ENCODE measurements at places on chromosomes 6 and 20.

- H3K27me3 ChIP-seq: no peaks in the 10 kb centered on the region
- no peak overlapping the region for H3K4me3 ChIP-seq
- H3K4me1 ChIP-seq: no peaks in the 10 kb centered on the region
- H3K36me3 ChIP-seq: no peaks in the 10 kb centered on the region
- DNase-seq: no peak
Observed at GRCh38 chr20:7798176-7798575, 142.1 kb downstream of the HAO1 start.

DNA sequence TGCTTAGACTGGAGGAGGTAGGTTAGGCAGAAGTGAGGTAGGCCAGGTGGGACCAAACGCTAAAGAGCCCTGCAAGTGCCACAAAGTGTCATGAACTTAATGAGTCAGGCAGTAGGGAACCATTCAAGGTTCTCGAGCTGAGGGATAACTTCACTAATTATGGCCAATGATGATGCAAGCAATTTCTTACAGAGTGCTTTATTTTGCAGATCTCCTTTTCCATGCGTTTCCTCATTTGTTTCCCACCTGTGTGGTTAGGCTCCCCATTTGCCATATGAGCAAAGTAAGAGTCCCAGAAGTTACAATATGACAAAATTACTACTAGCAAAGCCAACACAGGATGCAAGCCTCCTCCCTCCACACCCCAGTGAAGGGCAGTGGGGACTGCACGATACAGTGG lies 36.5 kb upstream of the PSMF1 start:
- no peaks in the 10 kb centered on the region for H3K4me1 ChIP-seq
- H3K27ac ChIP-seq: no peak overlapping the region
- H3K27me3 ChIP-seq: no peaks in the 10 kb centered on the region
- H3K36me3 ChIP-seq: no peaks in the 10 kb centered on the region
- H3K4me3 ChIP-seq: no peak overlapping the region

DNA sequence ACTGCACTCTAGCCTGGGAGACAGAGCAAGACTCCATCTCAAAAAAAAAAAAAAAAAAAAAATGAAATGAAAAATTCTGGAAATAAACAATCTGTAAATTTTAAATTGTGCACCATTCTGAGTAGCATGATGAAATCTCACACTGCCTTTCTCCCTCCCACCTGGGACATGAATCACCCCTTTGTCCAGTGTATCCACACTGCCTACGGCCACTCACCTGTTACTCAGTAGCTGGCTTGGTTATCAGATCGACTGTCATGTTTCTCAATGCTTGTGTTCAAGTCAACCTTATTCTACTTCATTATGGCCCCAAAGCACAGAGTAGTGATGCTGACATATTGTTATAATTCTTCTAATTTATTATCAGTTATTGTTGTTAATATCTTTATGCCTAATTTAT lies 58.7 kb upstream of the MTHFD1L start:
- H3K27me3 ChIP-seq: no peaks in the 10 kb centered on the region
- H3K4me1 ChIP-seq: no peaks in the 10 kb centered on the region
- H3K27ac ChIP-seq: no peak overlapping the region
- no peaks in the 10 kb centered on the region for H3K36me3 ChIP-seq

DNA sequence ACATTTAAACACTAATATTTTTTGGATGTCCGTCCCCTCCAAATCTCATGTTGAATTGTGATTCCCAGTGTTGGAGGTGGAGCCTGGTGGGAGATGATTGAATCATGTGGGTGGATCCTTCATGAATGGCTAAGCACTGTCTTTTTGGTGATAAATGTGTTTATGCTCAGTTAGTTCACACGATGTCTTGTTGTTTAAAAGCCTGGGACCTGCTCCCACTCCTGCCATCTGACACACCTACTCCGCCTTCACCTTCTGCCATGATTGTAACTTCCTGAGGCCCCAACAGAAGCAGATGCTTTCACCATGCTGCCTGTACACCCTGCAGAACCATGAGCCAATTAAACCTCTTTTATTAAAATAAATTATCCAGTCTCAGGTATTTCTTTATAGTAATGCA lies 114.7 kb downstream of the TNFAIP3 start:
- no peaks in the 10 kb centered on the region for H3K36me3 ChIP-seq
- no peak for DNase-seq
- H3K4me3 ChIP-seq: no peak overlapping the region

- no peak overlapping the region for H3K4me3 ChIP-seq
- H3K27me3 ChIP-seq: no peaks in the 10 kb centered on the region
- no peaks in the 10 kb centered on the region for H3K36me3 ChIP-seq
- H3K4me1 ChIP-seq: no peaks in the 10 kb centered on the region
- no peak for DNase-seq
- no peak overlapping the region for H3K27ac ChIP-seq
Observed at GRCh38 chr6:92047860-92048259, 1371.5 kb downstream of the EPHA7 start.

DNA sequence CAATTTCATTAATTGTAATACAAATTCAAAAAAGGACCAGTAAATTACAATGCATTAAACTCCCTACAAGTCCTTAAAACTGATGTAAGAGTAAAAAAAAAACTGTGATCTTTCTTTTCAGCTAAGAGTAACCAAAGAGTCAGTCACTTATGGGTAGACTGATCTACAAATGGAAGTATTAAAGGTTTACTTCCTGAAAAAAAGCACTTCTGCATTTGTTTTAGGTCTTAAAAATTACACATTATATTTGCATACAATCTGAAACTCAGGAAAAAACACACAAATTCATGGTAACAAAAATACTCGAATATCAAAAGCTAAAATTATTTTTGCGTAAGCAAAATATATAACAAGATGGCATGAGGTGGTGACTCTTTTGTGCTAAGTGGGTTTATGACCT lies 23.5 kb downstream of the USP49 start:
- no peak for DNase-seq
- H3K4me3 ChIP-seq: no peak overlapping the region
- no peaks in the 10 kb centered on the region for H3K27me3 ChIP-seq
- no peaks in the 10 kb centered on the region for H3K4me1 ChIP-seq
- H3K27ac ChIP-seq: no peak overlapping the region
- no peaks in the 10 kb centered on the region for H3K36me3 ChIP-seq

DNA sequence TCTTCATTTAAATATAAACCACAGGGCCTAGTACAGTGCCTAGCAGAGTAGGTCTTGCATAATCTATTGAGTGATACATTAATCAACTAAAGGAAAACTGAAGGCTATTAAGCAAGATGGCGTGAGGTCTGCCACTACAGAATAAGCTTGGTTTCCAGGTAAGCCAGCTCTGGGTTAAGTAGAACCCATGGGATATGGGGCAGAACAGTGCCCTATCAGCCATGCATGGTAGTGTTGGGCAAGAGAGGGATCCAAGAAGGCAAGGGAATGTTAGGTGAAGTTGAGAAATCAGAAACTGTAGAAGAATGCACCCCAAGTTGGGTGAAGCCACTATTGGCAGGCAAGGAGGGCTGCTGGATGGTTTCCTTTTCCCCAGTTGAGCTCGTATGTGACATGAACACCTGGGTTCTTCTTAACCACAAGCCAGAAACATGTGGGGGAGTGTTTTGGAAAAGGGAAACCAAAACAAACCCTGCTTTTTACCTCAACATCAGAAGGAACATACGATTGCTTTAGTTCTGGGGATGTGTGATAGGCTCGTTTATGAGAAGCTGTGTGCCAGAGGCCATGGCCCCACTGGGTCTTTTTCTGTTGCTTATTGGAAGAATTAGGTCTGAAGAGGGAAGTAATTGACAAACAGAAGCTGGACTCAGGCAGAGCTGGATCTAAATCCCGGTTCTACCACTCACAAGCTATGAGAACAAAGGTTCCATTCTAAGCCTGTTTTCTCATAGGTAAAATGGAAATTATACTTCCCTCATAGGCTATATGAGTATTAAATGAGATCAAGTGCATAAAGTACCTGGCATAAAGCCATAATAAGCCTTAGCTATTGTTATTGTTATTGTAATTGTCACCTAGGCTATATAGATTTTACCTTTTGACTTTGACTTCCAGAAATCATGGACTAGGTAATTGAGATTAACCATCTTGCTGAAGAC lies 33.5 kb downstream of the NEDD9 start:
- peaks cover 11% of the 10 kb centered on the region for H3K36me3 ChIP-seq
- H3K4me1 ChIP-seq: peaks cover 95% of the 10 kb centered on the region
- peak overlapping the region; percentile 74 for H3K27ac ChIP-seq
- H3K4me3 ChIP-seq: no peak overlapping the region
- H3K27me3 ChIP-seq: no peaks in the 10 kb centered on the region

GRCh38 chr6:27495386-27496135 lies 22.7 kb upstream of the ZNF184 start:
- no peak for DNase-seq
- no peaks in the 10 kb centered on the region for H3K4me1 ChIP-seq
- peak overlapping the region; percentile 70 for H3K4me3 ChIP-seq
- no peaks in the 10 kb centered on the region for H3K36me3 ChIP-seq
- peak overlapping the region; percentile 65 for H3K27ac ChIP-seq
- H3K27me3 ChIP-seq: no peaks in the 10 kb centered on the region

DNA sequence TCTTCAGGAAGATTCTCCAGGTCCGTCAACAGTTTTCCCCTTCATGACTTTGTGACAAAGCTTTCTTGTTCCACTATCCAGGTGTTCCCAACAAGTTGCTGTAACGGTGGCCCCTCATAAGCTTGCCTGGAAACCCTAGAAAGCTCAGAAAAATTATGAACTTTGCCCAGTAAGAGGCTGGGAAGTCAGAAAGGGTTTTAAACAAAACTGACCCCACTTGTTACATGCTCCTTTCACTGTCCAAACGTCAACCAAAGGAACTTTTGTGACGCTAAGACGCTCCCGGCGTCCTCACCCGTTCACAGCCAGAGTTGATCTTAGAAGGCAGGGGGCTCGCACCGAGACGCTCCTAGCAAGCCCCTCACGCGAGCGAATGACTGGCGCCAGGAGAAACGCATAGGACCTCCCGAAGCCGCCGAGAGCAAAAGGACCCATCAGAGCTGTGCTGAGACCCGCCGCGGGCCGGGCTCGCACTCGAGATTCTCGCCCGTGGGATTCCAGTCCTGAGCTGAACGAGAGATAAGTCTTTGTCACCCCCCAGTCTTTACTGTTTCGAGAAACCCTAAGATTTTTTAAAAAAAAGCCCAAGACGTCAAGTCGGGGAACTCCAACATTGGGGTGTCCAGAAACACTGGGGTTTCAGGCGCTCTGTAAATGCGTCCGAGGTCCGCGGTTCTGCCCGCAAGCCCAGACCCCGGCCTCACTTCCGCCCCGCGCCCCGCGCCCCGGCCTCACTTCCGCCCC lies 544 bp upstream of the ACAT2 start:
- no peak for DNase-seq
- H3K27me3 ChIP-seq: no peaks in the 10 kb centered on the region
- H3K36me3 ChIP-seq: peaks cover 4% of the 10 kb centered on the region
- peak overlapping the region; percentile 95 for H3K27ac ChIP-seq

DNA sequence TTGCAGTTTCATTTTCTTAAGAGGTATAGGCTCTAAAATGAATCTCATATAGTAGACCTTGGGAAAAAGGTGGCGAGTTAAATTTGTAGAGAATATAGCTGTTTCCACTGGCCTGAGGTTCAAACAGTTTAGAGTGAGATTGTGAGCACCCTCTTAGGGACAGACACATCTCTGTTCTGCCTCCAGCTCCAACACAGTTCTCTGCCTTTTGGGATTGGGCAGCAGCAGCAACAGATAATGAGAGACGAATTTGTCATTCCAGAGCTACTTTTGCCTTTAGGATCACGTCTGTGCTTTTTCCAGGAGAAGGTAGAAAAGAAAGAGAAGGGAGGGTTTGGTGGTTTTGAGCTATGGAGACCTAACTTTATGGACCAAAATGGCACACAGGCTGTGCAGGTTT lies 289.4 kb downstream of the PRL start:
- no peak overlapping the region for H3K27ac ChIP-seq
- H3K4me3 ChIP-seq: no peak overlapping the region
- no peaks in the 10 kb centered on the region for H3K27me3 ChIP-seq

GRCh38 chr6:90026216-90026615 lies 131.9 kb downstream of the GJA10 start:
- H3K27me3 ChIP-seq: no peaks in the 10 kb centered on the region
- H3K27ac ChIP-seq: no peak overlapping the region
- H3K4me1 ChIP-seq: no peaks in the 10 kb centered on the region
- no peak for DNase-seq

GRCh38 chr6:30127238-30128093 lies 8.5 kb upstream of the TRIM40 start:
- no peaks in the 10 kb centered on the region for H3K27me3 ChIP-seq
- peaks cover 9% of the 10 kb centered on the region for H3K4me1 ChIP-seq
- no peak for DNase-seq

DNA sequence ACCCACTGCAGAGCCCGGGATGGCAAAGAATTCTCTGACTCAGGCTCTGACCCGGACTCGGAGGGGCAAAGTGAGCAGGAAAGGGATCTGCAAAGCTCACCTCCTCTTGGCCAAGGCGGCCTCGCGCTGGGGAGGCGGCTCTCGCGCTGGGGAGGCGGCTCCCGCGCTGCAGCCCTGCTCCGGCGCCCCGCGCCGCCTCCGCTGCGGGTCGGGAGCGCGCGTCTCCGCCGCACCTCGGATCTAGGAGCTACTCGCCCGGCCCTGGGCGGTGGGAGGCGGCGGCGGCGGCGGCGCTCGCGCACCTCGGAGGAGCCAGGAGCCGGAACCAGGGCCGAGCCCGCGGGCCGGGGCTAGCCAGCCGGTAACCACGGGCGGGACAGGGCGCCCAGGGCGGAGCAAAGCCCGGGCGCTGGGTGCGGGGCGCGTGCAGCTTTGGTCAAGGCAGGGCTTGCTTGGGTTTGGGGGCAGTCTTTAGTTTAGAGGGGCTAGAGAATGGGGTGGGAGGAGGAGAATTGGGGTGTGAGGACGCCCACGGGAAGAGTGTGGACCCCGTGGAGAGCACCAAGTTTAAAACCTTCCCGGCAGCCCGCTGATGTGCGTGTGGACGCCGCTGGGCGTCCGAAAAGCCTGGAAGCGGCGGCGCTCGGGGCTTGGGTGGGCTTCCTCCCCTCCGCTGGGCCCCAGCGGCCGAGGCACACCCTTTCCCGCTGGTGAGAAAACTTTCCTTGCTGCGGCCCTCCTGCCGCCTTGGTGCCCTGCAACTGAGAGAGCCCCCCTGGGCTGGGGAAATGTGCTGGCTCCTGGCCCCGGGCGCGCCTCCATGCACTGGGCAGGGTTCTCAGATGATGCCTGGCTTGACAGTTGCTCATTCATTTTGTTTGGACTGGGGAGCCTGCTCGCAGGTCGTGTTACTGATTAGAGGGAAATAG lies at the start of gene MRAP2:
MRAP2 (plus strand) TSS at position 250 of the 929 bp plus-strand sequence. CDS start 21,547 bp downstream, outside the sequence.
- H3K4me3 ChIP-seq: peak within 1 kb of the TSS; percentile 75
- DNase-seq: no peak
- no peaks in the 10 kb centered on the region for H3K27me3 ChIP-seq
- no peaks in the 10 kb centered on the region for H3K36me3 ChIP-seq

DNA sequence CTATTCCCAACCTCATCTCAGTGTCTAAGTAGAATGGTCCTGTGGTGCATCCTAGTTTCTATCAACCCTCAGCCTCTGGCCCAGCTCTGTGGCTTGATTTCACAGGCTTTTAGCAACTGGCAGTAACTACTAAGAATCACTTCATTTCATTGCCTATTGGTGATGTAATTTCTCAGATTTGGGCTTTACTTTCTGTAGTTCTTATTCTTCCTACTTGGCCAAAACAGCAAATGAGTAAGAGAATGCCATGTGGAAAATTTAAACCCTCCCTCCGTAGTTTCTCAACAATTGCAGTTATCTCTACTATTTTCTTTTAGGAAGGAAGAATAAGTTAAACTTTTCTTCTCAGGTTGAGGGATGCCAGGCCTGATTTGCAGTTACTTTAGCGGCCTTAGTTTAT lies 387.3 kb downstream of the CDKAL1 start:
- peaks cover 4% of the 10 kb centered on the region for H3K4me1 ChIP-seq
- no peaks in the 10 kb centered on the region for H3K27me3 ChIP-seq
- H3K4me3 ChIP-seq: no peak overlapping the region
- no peak for DNase-seq

- no peak overlapping the region for H3K27ac ChIP-seq
- no peaks in the 10 kb centered on the region for H3K27me3 ChIP-seq
- no peak for DNase-seq
- H3K4me1 ChIP-seq: no peaks in the 10 kb centered on the region
- no peaks in the 10 kb centered on the region for H3K36me3 ChIP-seq
Observed at GRCh38 chr6:21332077-21332476, 261.5 kb upstream of the SOX4 start.
